Right atrium auricular region (tissue), 2 donors: ENCODE measurements at places on chromosomes 12 and 14. TPM values are rescaled to one million over a fixed set of nuclear protein-coding genes. Genes with fewer than 3 reads are reported as not detected.

RHOJ gene
- 11.2 TPM for total RNA-seq

KRT80 gene
- total RNA-seq = 1.5 TPM

GRCh38 chr14:59273737-59274136 is 85.3 kb downstream of the DAAM1 start:
- DNase-seq = no peak
- H3K27ac ChIP-seq = peak overlapping the region; percentile 40
- no peaks in the 10 kb centered on the region for H3K4me1 ChIP-seq
- no peaks in the 10 kb centered on the region for H3K36me3 ChIP-seq
- H3K27me3 ChIP-seq = no peaks in the 10 kb centered on the region

DNA sequence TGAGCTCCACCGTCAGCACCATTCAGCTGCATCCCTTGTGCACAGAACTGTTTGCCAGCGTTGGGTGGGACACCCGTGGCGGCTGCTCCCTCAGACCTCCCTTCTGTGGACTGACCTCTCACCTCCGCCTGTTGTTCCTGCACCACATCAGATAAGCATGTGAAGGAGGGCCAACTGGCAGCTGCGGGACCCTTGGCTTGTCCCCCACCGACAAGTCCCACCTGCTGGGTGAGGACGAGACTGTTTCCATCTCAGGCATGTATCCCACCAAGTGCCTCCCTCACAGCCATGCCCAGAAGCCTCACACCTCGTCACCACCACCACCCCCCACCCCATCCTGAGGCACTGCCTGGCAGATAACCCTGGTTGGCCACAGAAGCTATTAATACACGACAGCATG is 18.6 kb upstream of the TEAD4 start:
- no peak overlapping the region for H3K4me3 ChIP-seq
- DNase-seq = no peak
- peaks cover 41% of the 10 kb centered on the region for H3K36me3 ChIP-seq
- no peaks in the 10 kb centered on the region for H3K27me3 ChIP-seq
- H3K4me1 ChIP-seq = no peaks in the 10 kb centered on the region

DNA sequence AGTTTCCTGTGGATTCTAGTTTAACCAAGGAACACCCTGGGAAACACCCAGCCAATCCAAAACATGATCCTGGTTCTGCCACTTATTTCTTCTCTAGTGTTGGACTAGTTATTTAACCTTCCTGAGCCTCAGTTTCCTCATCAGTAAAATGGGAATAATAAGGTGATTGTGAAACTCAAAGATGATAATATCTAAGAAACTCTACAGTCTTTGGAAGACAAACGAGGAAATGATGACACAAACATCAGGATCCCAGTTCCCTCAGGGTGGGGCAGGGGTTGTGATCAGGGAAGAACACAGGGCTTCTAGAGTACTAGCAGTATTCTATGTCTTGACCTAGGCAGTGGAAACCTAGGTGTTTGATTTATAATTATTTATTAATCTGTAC is 18.1 kb upstream of the TMEM106C start:
- H3K4me3 ChIP-seq = no peak overlapping the region
- H3K36me3 ChIP-seq = no peaks in the 10 kb centered on the region
- no peak for DNase-seq
- H3K4me1 ChIP-seq = peaks cover 8% of the 10 kb centered on the region
